ENCODE measurements at places on chromosomes 2 and 18. TPM values are rescaled to one million over a fixed set of nuclear protein-coding genes. Genes with fewer than 3 reads are reported as not detected.

GRCh38 chr2:29000481-29000880 lies 19.4 kb downstream of the TOGARAM2 start:
- H3K27me3 ChIP-seq = no peaks in the 10 kb centered on the region
- no peak overlapping the region for H3K4me3 ChIP-seq
- DNase-seq = no peak
- no peaks in the 10 kb centered on the region for H3K36me3 ChIP-seq

DNA sequence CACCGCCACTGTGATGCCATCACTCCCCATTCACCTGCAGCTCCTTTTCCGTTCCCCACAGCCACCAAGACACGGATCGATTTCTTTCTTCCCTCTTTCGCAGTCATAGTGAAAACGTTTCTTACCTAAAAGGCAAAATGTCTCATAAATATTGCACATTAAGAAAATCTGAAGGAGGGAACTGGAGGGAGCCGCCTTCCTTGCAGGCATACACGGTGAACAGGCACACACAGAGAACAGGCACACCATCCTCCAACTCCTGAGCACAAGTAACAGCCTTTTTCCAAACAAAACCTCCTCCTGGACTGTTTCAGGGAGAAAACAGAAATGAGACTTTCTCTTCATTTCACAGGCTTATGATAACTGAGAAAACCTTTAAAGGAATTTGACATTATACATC lies 17.0 kb downstream of the MRPS5 start:
- no peak overlapping the region for H3K4me3 ChIP-seq
- H3K36me3 ChIP-seq = peaks cover 30% of the 10 kb centered on the region
- no peak overlapping the region for H3K27ac ChIP-seq
- no peaks in the 10 kb centered on the region for H3K27me3 ChIP-seq
- no peak for DNase-seq

DNA sequence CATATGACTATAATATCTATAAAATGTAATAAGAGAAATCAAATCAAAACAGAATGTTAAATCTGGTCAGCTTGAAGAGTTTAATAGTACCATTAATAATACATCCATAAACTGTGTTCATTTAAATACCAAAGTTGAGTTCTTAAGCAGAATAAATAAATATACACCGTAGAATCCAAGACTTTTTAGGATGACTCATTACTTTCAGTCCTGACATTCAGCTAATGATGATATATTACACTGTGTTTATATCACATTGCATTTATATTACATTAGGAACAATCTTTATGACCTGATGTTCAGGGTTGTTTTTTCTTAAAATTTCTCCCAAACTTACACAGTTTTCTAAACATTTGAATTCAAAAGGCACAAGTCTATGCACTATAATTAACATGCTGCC lies 331.3 kb downstream of the SS18 start:
- DNase-seq = no peak
- H3K4me3 ChIP-seq = no peak overlapping the region
- H3K4me1 ChIP-seq = no peaks in the 10 kb centered on the region

GRCh38 chr2:72782520-72782919 lies 43.3 kb downstream of the EXOC6B start:
- no peak for DNase-seq
- no peak overlapping the region for H3K4me3 ChIP-seq
- no peaks in the 10 kb centered on the region for H3K27me3 ChIP-seq
- H3K4me1 ChIP-seq = peaks cover 10% of the 10 kb centered on the region
- H3K36me3 ChIP-seq = no peaks in the 10 kb centered on the region

DNA sequence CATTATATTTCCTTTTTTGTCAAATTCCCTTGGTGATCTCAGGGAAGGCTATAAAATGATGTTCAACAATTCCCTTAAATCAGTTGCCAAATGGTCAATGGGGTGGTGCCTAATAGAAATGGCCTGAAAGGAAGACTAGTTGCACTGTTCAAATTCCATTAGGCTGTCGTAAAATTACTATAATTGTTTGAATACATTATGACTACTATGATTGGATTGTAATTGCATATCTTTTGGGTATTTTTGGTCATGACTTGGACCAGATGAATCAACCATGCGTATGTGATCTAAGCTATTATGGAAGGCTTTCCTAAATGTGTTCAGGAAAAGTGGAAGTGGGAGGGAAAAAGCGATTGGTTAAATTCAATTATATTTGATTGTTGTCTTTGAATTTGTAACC lies 41.3 kb upstream of the KCNE4 start:
- H3K27me3 ChIP-seq = no peaks in the 10 kb centered on the region
- no peak overlapping the region for H3K4me3 ChIP-seq
- H3K4me1 ChIP-seq = no peaks in the 10 kb centered on the region
- H3K27ac ChIP-seq = no peak overlapping the region
- DNase-seq = no peak

- H3K27ac ChIP-seq = no peak overlapping the region
- no peaks in the 10 kb centered on the region for H3K27me3 ChIP-seq
- no peak for DNase-seq
- no peaks in the 10 kb centered on the region for H3K4me1 ChIP-seq
- no peaks in the 10 kb centered on the region for H3K36me3 ChIP-seq
- no peak overlapping the region for H3K4me3 ChIP-seq
Observed at GRCh38 chr2:126826491-126826890, 72.2 kb upstream of the TEX51 start.

DNA sequence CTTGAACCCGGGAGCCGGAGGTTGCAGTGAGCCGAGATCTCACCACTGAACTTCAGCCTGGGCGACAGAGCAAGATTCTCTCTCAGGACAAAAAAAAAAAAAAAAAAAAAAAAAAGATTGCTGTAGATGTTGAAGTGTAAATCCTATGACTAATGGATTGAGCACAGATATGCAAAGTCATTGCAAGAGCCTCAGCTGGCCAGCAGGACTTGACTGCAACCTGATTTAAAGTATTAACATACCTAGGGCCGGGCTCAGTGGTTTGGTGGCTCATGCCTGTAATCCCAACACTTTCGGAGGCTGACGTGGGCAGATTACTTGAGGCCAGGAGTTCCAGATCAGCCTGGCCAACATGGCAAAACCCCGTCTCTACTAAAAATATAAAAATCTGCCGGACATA lies 103.4 kb upstream of the MSH2 start:
- H3K4me1 ChIP-seq = no peaks in the 10 kb centered on the region
- H3K4me3 ChIP-seq = no peak overlapping the region
- H3K27me3 ChIP-seq = no peaks in the 10 kb centered on the region
- H3K36me3 ChIP-seq = no peaks in the 10 kb centered on the region
- H3K27ac ChIP-seq = no peak overlapping the region
- DNase-seq = no peak

- H3K27ac ChIP-seq = no peak overlapping the region
- no peak overlapping the region for H3K4me3 ChIP-seq
- H3K36me3 ChIP-seq = no peaks in the 10 kb centered on the region
- DNase-seq = no peak
- H3K27me3 ChIP-seq = no peaks in the 10 kb centered on the region
- H3K4me1 ChIP-seq = no peaks in the 10 kb centered on the region
Observed at GRCh38 chr18:14959550-14959949, 211.6 kb downstream of the ANKRD30B start.

GRCh38 chr2:172223601-172224054 lies 120.9 kb upstream of the DLX2 start:
- H3K4me3 ChIP-seq = no peak overlapping the region
- no peaks in the 10 kb centered on the region for H3K27me3 ChIP-seq
- no peaks in the 10 kb centered on the region for H3K36me3 ChIP-seq

GRCh38 chr2:230447455-230448451 lies 31.8 kb downstream of the SP100 start:
- no peak for DNase-seq
- H3K36me3 ChIP-seq = no peaks in the 10 kb centered on the region
- H3K4me3 ChIP-seq = no peak overlapping the region
- H3K4me1 ChIP-seq = no peaks in the 10 kb centered on the region

FIGLA gene
- 1.1 TPM for polyA plus RNA-seq

DNA sequence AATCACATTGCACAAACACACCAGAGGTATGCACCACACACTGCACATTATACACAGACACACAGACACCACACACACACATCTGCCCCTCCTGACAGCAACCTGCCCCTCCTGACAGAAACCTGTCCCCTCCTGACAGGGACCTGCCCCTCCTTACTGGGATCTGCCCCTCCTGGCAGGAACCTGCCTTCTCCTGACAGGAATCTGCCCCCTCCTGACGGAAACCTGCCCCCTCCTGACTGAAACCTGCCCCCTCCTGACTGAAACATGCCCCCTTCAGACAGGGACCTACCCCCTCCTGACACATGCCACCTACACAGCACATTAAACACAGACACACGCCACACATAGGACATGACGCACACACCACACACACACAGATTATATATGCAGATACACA lies 88.9 kb downstream of the PXDN start:
- no peaks in the 10 kb centered on the region for H3K36me3 ChIP-seq
- DNase-seq = no peak
- H3K4me3 ChIP-seq = no peak overlapping the region
- H3K4me1 ChIP-seq = no peaks in the 10 kb centered on the region
- H3K27ac ChIP-seq = no peak overlapping the region

DNA sequence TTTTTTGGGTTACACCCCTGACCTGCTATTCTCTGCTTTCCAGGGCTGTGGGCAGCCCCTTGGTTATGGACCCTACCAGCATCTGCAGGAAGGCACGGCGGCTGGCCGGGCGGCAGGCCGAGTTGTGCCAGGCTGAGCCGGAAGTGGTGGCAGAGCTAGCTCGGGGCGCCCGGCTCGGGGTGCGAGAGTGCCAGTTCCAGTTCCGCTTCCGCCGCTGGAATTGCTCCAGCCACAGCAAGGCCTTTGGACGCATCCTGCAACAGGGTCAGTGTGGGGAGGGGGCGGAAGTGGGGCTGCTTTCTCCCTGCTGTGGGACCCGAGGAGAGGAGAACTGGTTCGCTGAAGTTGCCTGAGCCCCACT lies 9.7 kb upstream of the WNT10A start:
- H3K27me3 ChIP-seq = no peaks in the 10 kb centered on the region
- H3K36me3 ChIP-seq = no peaks in the 10 kb centered on the region
- DNase-seq = no peak
- H3K4me1 ChIP-seq = peaks cover 6% of the 10 kb centered on the region
- H3K27ac ChIP-seq = no peak overlapping the region

GRCh38 chr2:38743672-38744398 lies 7.3 kb downstream of the SRSF7 start:
- H3K4me3 ChIP-seq = no peak overlapping the region
- H3K27me3 ChIP-seq = no peaks in the 10 kb centered on the region
- H3K27ac ChIP-seq = no peak overlapping the region
- peaks cover 31% of the 10 kb centered on the region for H3K4me1 ChIP-seq
